ENCODE measurements at places on chromosomes 7 and 10. TPM values are rescaled to one million over a fixed set of nuclear protein-coding genes. Genes with fewer than 3 reads are reported as not detected.

DNA sequence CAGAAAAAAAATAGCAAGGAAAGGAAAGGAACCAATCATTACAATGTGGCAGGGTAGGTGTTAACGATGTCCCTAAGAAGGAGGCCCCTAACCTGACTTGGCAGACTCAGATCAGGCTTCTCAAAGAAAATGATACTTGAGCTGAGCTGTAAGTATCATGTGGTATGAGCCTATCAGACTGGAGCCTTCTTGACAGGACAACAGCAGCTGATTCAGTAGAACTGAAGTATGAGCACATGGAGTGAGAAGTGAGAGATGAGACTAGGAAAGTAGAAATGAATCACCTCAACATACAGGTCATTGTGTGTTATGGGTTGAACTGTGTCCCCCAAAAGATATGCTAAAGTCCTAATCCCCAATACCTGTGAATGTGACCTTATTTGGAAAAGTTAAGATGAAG, 66.3 kb downstream of the MTERF1 start:
- DNase-seq, result no peak

The CALHM1 gene
- polyA plus RNA-seq, result 0.49 TPM

The OR2A5 gene
- not detected for polyA plus RNA-seq

- DNase-seq, result no peak
These were observed 92.3 kb downstream of the VTI1A start for GRCh38 chr10:112539340-112539739.

The ZNF107 gene
- polyA plus RNA-seq, result 3.5 TPM

The FOXP2 gene
- 0.28 TPM for polyA plus RNA-seq

DNA sequence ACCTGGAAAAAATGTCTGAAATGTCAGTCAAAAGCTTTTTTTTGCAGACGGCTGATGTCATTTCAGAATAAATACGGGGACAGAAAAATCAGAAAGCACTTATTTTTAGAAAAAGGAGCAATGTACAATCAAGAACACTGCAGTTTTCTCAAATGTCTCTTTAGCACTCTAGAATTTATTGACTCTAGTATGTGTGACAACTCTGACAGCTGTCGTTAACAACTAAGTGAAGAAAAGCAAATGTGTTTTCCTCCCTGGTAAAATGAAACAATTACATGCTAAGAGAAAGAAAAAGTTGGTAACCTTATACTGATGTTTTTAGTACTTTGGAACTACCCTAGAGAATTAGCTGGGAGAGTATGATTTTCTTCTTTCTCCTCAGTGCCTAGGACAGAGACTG, 497.4 kb downstream of the GRM8 start:
- no peak for DNase-seq

The UTF1 gene
- polyA plus RNA-seq, result 0.47 TPM

- no peak for DNase-seq
These were observed 107.4 kb upstream of the KLF14 start for GRCh38 chr7:130841416-130841815.
